ENCODE measurements at places on chromosomes 12 and 14.
A peak's percentile ranks its signal among the peaks of the same experiment; 100 is the strongest.

DNA sequence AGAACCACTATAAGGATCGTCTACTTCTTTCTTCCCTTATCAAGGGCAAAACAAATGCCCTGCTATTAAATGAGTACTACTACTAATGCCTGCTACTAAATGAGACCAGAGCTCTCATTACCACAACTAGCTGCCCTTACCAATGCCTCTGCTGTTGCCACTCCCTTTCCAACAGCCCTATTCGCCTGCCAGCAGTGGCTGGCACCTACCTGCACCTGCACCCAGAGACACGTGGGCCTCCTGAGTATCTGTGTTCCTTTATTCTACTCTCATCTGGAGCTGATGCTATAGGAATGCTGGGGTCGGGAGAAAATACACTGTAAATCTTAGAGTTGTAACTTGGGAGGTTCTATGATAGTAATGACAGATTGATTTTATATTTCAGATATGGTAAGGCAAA is 174.7 kb downstream of the SLC2A13 start:
- no peak for DNase-seq

DNA sequence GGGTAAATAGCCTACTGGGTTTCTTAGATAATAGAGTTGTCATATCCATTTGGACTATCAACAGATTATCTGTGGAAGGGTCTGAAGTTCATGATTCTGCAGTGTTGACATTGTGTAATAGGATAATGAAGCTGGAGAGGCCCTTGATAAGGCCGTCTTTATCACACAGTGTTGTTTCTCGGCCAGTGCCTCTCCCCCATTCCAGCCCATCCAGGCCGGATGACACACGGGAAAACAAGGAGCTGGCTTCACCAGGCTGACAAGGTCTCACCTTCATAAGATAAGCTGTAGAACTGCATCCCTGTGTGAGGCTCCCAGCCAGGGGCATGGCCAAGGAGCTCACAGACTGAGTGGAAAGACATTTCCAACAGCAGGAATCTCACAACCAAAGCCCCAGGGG is 8.7 kb upstream of the EML1 start:
- DNase-seq = no peak

- DNase-seq = no peak
Observed at GRCh38 chr12:122999986-123000420, 19.5 kb downstream of the ARL6IP4 start.

DNA sequence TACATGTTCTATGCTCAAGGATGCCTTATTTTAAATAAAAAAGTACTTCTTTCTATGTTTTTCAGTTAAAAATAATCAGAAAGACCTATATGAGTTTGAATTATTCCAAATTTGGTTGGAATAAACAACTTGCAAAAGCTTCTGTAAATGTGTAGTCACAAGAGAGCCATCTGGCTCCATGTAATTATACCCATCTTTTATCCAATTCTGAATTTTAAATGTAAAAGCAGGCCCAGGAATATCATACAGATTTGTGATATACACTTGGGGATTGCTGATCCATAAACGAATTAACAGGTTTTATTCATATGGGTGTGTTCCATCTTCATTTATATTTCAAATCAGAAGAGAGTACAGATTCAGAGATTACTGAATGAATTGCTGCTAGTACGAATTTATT is 329.2 kb upstream of the LRFN5 start:
- no peak for DNase-seq

DNA sequence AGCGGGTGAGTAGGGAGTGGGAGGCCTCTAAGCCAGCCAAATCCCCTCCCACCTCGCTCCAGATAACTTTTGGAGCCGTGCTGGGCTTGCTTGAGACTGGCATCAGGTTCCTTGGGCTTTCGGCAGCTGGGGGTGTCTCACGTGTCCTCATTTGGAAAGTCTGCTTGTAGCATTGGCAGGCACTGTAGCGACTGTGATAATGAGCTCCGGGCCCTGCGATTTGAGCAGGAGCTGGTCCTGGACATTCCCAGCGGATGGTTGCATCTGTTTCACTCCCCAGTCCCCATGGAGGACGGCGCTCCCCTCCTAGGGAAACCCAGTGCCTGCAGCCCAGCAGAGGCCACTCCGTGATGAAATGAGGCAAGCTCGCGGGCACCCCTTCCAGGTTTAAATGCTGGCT is 49.4 kb downstream of the DGLUCY start:
- DNase-seq = peak; percentile 99

- DNase-seq = no peak
Observed at GRCh38 chr12:70260646-70261045, 17.4 kb downstream of the CNOT2 start.

DNA sequence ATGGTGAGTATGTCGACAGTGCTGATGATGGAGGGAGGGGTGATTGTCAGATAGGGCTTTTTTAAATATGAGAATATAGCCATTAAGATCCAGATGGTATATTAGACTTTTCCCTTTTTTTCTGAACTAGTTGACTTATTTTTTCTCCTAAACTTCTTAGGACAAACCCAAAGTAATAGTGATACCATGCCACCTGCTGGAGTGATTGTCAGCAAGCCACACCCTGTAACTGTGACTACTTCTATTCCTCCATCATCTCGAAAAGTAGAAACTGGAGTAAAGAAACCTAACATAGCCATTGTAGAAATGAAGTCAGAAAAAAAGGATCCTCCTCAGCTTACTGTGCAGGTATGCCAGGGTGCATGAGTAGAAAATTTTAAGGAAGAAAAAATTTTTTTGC is 40.1 kb downstream of the KIAA0586 start:
- DNase-seq = no peak

DNA sequence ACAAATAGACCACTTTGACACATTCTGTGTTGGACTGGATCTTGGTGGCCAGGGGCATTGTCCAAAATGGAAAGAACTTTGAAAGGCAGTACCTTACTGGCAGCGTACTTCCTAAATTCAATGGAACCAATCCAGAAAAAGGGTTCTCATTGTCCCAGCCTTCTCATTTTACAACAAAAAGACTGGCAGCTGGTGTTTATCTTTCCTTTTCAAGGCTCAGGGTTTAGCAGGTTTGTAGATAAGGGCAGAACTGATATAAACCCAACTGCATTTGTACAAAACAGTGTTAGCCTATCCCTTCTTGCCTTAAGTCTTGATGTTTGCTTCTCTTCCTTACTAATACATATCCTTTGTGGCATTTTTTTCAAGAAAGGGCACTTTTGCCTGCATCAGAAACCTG is 7.7 kb downstream of the THAP2 start:
- DNase-seq = no peak

GRCh38 chr14:89509891-89510290 is 92.9 kb upstream of the FOXN3 start:
- no peak for DNase-seq

DNA sequence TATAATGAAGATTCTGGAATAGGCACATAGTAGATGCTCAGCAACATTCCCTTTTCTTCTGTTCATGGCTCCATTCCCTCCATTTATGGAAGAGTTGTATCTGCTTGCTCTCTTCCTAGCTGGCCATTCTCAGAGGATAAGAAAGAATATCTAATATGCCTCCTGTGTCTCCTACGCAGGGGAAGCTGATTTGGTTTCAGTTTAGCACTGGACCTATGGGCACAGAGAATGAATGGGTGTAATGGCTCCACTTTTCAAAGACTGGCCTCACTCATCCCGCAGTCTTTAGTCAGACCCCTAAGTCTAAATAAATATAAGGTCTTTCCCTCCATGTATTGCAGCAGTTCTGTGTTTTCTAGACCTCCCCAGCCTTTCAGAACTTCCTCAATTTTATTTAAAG is 2.0 kb downstream of the PKP2 start:
- DNase-seq = no peak
